ENCODE measurements at places on chromosomes 13 and 19.

DNA sequence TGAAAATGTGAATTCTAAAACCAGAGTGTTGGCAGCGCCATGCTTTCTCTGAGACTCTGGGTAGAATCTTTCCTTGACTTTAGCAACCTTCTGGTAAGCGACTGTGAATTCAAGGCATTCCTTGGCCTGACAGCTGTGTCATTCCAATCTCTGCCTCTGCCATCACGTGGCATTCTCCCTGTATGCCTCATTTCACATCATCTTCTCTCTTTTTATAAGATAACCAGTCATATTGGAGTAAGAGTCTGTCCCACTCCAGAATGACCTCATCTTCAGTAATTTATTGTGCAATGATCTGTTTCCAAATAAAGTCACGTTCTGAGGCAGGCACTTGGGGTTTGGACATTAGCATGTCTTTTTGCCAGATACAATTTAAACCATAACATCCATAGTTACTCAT is 103.4 kb upstream of the POSTN start:
- DNase-seq: no peak

DNA sequence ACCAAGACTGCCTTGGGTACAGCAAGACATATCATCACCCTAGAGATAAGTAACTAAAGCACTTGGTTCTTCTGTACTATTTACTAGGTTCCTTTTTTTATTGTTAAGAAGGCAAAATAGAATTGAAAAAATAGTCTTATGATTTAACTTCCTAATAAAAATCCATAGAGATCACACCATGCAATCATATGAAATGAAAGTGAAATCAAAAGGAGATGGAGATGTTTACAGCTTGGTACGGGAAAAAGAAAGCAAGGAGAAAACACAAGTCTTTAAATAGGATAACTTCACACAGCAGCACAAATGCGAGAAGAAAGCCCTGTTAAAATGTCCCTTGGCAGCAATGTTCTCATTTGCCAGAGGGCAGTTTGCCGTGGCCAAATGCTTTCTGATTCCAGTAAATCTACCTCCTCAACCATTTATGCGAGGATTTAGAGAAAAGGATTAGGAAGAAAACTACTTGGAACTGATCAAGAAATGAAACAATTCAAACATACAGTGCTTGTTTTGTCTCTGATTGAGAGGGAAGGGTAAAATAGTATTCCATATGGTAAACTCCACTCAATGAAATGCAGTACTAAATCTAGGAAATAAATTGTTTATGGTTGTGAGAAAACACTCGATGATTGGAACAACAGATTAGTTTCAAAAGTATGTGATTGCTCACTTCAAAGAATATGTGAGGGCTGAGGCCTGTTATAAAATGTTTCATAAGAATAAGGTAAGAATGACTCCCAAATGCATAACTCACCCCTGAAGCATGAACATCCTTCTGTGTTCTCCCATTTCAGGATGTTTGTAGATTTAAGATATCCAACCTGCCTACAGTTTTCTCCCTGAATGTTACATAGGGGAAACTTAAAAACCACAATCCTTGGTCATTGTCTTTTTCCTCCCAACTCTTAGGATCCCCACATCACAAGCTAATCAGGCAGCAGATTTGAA is 487.8 kb downstream of the DACH1 start:
- peak; percentile 1 for DNase-seq

- no peak for DNase-seq
Measured at GRCh38 chr13:43802511-43802910, 15.7 kb upstream of the ENOX1 start.

GRCh38 chr19:22608441-22608840 is 25.7 kb upstream of the ZNF492 start:
- DNase-seq: no peak

DNA sequence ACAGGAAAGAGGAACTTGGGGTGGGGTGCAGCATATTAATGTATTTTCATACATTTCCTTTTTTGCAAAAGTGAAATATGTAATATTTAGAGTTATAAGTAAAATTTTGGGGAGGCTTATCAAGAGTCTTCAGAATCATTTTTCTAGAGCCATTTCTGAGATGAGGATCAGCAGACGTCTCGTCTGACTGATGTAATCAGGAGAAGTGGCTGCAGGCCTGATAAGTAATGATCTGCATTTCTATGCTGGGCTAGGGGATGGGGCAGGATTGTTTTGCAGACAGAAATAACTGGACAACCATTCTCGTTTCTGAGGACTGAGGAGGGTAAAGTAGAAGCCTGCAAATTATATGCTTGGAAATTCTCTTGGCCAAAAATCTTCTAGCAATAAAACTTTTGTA is 89.2 kb upstream of the ARGLU1 start:
- DNase-seq: no peak
